ENCODE measurements at places on chromosomes 4 and X. TPM values are rescaled to one million over a fixed set of nuclear protein-coding genes. Genes with fewer than 3 reads are reported as not detected.

DNA sequence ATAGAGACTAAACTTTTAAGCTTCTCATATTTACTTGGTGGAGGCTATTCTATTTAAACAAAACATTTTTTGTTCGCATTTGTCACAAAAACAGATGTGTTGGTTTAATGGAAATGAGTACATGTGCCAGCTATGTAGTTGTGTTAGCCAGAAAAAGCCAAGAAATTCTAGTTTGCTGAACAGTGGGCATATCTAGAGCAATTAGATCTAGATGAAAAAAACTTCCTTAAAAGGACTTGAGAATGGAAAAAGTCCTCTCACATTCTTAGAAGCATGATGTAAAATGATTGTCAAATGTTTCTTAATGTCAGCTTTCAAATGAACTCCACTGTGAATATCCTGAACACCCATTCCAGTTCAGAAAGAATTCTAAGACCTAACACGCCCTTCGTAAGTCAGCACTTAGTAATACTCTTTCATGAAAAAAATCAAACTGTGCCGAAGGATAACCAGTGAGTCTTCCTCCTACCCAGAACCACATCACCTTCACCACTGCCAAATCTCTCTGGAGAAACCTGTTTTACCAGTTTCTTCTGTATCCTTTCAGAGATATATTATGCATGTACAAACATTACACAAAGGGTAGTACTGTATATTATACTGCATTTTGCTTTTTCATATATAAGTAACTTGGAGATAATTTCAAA is 28.2 kb downstream of the PHKA1 start:
- DNase-seq, result no peak

- peak; percentile 59 for DNase-seq
Observed at GRCh38 chr4:99868126-99868596, 26.1 kb downstream of the LAMTOR3 start.

DNA sequence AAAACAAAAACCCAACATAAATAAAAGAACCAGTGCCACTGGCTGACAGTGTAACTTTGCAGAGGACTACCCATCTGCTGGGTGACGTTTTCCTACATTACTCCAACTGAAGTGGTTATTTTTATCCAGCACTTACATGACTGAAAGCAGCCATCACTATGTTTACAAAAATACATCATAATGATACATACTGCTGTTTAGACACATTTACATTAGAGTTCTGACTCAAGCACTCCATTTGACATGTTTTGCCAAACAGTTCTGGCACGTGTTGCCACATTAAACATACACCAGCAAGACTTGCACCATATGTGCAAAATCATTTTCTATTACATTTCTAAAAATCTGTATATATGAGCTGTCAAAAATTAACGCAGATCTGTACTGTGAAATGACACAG is 39.6 kb downstream of the BEND4 start:
- no peak for DNase-seq

DNA sequence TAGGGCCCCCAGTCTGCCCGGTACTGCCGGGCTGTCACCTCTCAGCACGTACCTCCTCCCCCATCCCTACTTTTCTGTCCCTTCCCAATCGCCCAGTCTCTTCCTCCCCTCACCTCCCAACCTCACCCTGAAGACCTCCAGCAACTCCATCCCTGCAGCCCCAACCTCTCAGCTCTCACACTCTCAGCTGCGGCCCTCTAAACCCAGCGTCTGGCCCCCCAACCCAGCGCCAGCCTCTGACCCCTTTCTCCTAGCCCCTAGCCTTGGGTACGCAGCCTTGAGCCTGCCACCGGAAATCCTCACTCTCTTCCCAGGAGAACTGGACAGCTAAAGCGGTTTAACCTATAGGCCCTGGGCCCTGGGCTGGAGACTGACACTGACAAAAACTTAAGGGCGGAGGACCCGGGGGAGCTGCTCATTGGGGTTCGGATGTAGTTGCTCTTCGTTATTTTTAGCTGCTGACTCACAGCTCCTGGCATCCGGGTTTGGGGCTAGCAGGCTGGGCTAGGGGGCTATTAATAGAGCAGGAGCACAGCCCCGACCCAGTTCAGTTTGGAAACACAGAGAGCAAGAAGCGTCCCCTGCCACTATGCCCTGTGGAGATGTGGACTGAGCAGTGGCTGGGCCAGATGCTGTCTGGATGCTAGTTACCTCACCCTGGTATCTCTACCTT is 9.6 kb upstream of the DLG3 start:
- DNase-seq, result no peak

PPP3CA gene
- total RNA-seq, result 15.6 TPM

FGD1 gene
- total RNA-seq, result 0.32 TPM

TLR7 gene
- 0.23 TPM for total RNA-seq
